ENCODE measurements at places on chromosomes 3 and 15. TPM values are rescaled to one million over a fixed set of nuclear protein-coding genes. Genes with fewer than 3 reads are reported as not detected.

FBXO40 gene
- total RNA-seq: not detected

DNA sequence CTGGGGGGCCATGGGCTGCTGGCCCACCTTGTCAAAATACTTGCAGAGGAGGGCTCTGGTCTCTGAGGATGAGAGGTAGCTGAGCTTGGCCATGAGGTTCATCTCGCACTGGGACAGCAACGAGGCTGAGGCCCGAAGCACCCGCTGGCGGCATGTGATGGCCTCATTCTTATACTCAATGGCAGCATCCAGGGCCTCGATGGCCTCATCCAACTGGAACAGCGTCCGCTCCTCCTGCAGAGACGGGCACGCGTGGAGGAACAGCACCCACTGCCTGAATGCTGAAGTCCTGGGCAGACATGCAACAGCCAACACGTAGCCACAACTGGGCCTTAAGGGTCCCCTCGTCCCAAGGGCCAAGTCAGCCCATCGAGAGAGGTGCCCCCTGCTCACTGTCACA lies 25.0 kb downstream of the KIF7 start:
- no peaks in the 10 kb centered on the region for H3K36me3 ChIP-seq
- H3K27me3 ChIP-seq: no peaks in the 10 kb centered on the region
- DNase-seq: no peak
- no peak overlapping the region for H3K4me3 ChIP-seq

GRCh38 chr15:87973501-87974215 lies 282.9 kb downstream of the NTRK3 start:
- no peak overlapping the region for H3K4me3 ChIP-seq
- H3K27me3 ChIP-seq: no peaks in the 10 kb centered on the region
- H3K36me3 ChIP-seq: no peaks in the 10 kb centered on the region
- no peak for DNase-seq

DNA sequence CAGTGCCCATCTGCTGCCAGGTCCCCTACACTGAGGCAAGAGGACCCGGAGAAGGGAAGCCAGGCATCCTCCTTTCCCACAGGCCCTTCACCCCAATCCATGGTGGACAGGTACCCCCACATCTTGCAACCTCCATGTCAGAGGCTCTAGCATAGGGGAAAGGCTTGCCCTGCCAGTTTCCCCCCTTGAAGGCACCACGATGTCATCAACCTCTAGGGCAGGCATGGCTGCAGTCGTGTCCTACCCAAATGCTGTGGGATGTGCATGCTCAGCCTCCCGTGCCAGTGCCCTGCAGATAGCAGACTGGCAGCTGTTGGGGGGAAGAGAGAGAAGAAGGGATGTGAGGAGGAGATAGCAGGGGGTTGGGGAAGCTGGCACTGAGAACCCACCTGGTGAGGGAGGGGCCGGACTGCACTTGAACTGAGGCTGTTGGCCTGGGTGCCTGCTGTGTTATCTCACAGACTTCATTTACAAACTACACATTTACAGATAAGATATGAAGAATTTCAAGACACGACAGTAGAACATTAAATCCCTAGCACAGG lies 197.5 kb downstream of the ADAMTS9 start:
- no peaks in the 10 kb centered on the region for H3K36me3 ChIP-seq
- H3K4me1 ChIP-seq: no peaks in the 10 kb centered on the region
- no peak overlapping the region for H3K4me3 ChIP-seq
- no peak overlapping the region for H3K27ac ChIP-seq
- H3K27me3 ChIP-seq: peaks cover 4% of the 10 kb centered on the region
- DNase-seq: no peak

CCR9 gene
- 4.5 TPM for total RNA-seq

KNG1 gene
- not detected for total RNA-seq

- H3K27me3 ChIP-seq: no peaks in the 10 kb centered on the region
- H3K36me3 ChIP-seq: no peaks in the 10 kb centered on the region
- H3K4me3 ChIP-seq: no peak overlapping the region
- no peak overlapping the region for H3K27ac ChIP-seq
- DNase-seq: no peak
Observed at GRCh38 chr3:143294188-143294587, 174.6 kb downstream of the CHST2 start.

ARIH1 gene
- total RNA-seq: 203 TPM

JAGN1 gene
- total RNA-seq: 26.5 TPM

GRCh38 chr15:68228143-68228970 lies 1.2 kb downstream of the CLN6 start:
- H3K4me3 ChIP-seq: peak overlapping the region; percentile 78
- peaks cover 20% of the 10 kb centered on the region for H3K4me1 ChIP-seq
- H3K36me3 ChIP-seq: no peaks in the 10 kb centered on the region
- peak overlapping the region; percentile 57 for H3K27ac ChIP-seq
- DNase-seq: no peak

Measured in CD4-positive, alpha-beta memory T cell (primary cell).